Stimulated activated CD4-positive, alpha-beta T cell treated with anti-CD3 and anti-CD28 coated beads, Interleukin-1b, Interleukin-23, amount 100 ng/mL, for 48 hours (primary cell): ENCODE measurements at places on chromosomes 1 and 21.
A peak's percentile ranks its signal among the peaks of the same experiment; 100 is the strongest.

DNA sequence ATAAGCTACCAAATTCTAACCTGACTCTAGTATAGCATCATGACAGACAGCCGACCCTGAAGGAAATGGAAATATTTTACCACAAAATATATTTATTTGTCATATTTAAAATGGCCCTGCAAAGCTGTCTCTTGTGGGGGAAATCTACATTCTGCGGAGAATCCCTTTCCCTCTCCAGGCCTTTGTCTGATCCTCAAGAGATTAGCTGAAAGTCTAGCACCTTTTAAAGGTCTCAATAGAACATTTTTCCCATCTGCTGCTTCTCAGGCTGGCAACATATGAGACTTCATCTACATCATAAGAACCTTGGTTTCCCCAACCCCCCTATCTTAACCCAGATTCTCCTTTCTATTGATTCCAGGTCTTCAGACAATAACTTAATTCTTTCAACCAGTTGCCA lies 1.7 kb upstream of the OR11L1 start:
- DNase-seq = no peak

GRCh38 chr21:20570824-20571232 lies 427.4 kb upstream of the NCAM2 start:
- DNase-seq = no peak

DNA sequence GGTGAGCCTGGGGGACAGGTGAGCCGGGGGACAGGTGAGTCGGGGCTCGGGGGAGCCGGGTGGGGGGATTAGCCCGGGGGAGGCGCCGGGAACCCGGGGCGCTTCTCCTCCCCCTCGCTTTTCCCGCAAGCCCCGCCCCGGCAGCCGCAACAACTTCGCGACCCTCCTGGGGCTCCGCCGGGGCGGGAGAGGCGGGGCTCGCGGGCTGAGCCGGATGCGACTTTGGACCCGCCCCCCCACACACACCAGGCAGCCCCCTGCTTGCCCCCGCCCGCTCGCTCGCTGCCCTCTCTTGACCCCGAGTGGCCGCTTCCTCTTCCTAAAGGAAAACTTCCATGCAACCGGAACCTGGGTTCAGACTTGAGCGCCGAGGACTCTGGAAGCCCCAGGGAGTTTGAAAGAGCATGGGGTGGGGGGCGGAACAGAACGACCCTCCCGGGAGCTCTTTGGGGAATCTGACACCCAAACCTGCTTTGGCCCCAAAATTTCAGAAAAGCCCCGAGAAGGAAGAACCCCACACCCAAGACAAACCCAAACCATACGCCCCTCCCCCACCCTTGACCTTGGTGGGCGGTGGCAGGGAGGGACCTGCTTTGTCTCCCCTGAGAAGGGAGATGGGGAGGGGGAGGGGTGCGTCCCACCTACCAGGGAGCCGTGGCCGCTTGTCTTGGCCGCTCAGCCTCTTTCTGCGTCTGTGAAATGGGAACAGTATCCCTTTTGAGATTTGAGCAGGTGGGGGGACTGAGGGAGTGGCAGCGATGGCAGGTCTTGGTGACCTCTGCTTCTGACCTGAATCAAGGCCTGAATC lies 550 bp downstream of the ARHGEF16 start:
- no peak for DNase-seq

- DNase-seq = no peak
Observed at GRCh38 chr1:45621895-45622523, 1.8 kb downstream of the CCDC17 start.

- no peak for DNase-seq
Observed at GRCh38 chr1:54806931-54807611, 5.9 kb upstream of the TTC22 start.

GRCh38 chr1:233327651-233328141 lies at the start of gene MAP3K21:
Gene MAP3K21, plus strand, starts transcription at chr1:233327724. Its CDS starts 305 bp downstream, at chr1:233328029.
- DNase-seq = no peak

- DNase-seq = no peak
Observed at GRCh38 chr1:36913016-36913415, 121.3 kb downstream of the GRIK3 start.

- DNase-seq = no peak
Observed at GRCh38 chr1:236107121-236107907, 35.0 kb upstream of the GPR137B start.

DNA sequence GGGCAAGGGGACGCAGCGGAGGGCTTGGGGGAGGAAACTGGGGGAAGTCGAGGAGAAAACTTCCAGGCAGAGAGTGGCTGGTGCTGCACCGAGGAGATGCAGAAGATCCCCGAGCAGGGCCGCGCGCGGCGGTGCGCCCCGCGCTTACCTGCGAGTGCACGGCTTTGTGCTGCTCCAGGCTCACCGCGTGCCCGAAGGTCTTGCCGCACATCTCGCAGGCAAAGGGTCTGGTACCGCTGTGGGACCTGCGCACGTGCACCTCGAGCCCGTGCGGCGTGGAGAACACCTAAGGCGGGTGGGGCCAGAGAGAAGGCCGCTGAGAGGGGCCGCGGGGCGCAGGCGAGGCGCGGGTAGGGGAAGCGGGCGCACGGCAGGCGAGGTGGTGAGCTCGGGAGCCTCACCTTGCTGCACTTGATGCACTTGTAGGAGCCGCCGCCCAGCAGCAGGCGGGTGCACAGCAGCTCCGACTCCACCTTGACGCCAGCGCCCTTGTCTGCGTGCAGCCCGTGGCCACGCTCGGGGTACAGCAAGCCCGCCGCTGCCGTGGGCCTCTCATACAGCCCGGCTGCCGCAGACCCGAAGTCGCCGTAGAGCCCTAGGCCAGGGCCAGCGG lies 6.4 kb downstream of the GFI1 start:
- DNase-seq = no peak

DNA sequence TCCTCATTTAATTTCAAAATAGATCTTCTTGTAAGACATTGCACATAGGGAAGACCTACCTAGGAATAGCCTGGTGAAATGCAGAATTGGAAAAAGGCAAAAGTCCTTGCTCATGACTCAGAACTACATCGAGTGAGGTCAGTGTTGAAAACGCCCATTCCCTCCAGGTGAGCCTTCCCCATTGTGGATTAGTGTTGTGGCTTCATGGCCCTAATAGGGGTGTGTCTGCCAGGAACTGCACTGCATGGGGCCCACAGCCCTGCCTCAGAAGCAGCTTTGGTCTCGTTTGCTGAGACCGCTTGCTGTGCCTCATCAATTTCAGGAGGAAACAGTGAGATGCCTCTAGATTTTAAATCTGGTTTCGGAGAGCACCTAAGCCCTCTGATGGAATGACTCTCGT lies 17.0 kb downstream of the TFF3 start:
- DNase-seq = no peak

- DNase-seq = no peak
Observed at GRCh38 chr1:40310983-40311642, 6.0 kb downstream of the COL9A2 start.

DNA sequence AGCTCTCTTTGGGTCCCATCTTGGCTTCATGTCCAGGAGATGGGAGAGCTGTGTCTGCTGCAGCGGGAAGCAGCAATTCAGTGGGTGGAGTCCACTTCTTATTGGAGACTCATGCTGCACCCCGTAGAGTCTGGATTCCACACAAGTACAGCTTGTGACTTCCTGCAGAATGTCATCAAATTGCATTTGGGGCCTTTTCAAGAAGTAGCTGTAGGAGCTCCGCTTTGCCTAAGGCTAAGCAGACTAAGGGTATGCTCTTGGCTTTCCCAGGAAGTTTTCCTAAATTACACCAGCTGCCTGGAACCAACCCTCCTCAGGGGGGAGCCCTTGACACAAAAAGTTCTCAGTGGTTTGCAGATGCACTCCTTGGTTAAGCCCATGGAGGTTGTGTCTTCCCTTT lies 5.7 kb upstream of the MOB3C start:
- no peak for DNase-seq

DNA sequence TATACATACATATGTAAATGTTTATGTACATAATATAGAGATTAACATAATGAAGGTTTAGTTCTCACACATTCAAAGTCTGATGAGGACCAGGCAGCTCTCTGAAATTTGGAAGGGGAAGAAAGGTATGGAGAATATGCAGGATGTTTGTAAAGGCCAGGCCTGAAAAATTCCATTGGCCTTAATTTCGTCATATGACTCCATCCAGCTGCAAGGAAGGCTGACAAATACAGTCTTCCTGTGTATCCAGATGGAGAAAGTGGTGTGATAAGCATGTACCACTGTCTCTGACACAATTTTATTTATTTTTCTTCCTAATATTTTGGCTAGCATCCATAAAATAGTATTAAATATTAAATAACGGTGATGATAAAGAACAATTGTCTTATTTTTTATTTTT lies 6.3 kb upstream of the SGIP1 start:
- no peak for DNase-seq

DNA sequence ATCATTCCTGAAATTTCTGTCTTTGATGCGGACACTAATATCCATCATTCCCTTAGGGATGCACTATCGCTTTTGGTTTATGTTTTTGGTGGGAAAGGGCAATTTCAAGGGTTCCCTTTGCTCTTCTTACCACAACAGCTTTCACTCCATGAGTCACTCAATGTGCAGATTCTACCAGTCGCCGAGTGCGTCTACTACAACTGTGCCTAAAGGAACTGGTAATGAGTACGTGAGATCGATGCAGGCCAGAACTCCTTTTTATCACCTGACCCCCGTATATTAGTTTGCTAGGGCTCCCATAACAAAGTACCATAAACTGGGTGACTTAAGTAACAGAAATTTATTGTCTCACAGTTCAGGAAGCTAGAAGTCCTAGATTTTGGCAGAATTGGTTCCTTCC lies 27.5 kb upstream of the TMEM54 start:
- no peak for DNase-seq

DNA sequence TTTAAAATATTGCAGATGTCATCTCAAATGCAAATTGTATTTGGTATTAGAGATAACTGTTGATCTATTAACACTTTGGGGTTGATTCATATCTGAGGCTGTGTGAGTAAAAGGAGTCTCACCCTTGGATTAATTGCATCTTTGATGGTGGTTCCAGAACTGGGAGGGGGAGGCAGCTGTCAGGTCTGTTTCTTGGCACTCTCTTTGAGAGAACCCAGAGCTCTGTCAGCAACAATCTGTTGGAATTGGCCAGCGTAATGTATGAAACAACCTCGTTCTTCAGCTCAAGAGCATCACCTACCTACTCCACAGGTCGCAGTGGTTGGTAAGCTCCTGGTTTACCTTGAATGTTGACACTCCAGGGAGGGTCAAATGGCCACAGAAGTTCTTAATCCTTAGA lies 424.1 kb downstream of the CAMTA1 start:
- no peak for DNase-seq

DNA sequence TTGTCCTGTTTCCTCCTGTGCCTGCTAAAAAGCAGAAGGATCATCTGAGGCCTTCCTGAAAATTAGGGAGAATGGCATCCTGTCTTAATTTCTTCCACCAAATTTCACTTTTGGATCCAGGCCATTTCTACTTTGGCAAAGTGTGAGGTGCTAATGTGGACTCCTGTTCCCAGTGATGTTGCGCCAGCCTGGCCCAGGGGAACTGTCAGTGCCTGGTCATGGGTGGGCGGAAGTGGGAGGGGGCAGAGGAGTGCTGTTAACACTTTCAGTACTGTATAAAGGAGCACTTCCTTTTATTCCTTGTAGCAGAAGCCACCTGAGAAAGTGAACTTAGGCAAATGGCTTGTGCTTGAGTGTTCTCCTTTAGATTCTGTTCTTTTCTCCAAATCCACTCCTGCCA lies 19.9 kb downstream of the ELAPOR1 start:
- peak; percentile 7 for DNase-seq
